ENCODE measurements at places on chromosomes 3 and 15.

- no peak for DNase-seq
Observed at GRCh38 chr3:195068084-195069080, 202.6 kb downstream of the XXYLT1 start.

- DNase-seq, result no peak
Observed at GRCh38 chr15:74835312-74835823, 7.6 kb downstream of the ULK3 start.

GRCh38 chr15:89098281-89098680 is 10.0 kb downstream of the ABHD2 start:
- no peak for DNase-seq

- DNase-seq, result no peak
Observed at GRCh38 chr3:172343117-172343516, 105.1 kb downstream of the GHSR start.

DNA sequence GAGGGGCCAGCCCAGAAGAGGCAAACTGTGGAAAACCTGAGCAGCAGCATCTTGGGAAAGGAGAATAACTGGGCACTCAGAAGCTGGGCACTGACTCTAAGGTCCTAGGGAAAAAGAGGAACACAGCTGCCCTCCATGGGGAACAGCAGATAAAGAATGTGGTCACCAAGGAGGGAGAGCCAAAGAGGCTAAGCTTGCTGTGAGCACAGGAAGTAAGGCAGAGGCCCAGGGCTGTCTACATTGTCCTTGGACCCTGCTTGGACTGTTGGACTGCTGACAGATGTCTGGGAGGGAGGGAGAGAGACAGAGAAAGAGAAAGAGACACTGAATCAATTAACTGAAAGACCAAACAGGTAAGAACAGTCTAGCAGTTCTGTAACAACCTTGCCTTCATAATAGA is 4.5 kb upstream of the MNS1 start:
- no peak for DNase-seq

DNA sequence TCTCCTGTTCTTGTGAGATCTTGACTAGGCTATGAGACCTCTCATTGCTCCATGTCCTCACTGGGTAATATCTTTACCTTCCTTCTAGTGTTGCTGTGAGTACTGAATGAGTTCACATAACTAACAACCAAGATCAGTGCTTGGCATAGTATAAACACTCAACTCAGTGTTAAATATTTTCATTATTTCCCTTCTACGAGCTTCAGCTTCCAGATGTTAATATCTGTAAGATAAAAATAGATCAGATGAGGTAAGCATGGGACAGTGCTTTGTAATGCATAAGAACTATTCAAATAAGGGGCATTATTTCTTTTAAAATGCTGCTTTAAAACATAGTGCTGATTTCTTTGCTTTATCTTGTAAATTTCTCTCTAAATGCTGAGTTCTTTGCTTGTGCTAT is 130.8 kb downstream of the DIPK2A start:
- DNase-seq, result no peak

GRCh38 chr15:68106656-68107055 is 52.5 kb downstream of the PIAS1 start:
- DNase-seq, result no peak

GRCh38 chr15:45521596-45522327 is 793 bp downstream of the SLC30A4 start:
- DNase-seq, result no peak

DNA sequence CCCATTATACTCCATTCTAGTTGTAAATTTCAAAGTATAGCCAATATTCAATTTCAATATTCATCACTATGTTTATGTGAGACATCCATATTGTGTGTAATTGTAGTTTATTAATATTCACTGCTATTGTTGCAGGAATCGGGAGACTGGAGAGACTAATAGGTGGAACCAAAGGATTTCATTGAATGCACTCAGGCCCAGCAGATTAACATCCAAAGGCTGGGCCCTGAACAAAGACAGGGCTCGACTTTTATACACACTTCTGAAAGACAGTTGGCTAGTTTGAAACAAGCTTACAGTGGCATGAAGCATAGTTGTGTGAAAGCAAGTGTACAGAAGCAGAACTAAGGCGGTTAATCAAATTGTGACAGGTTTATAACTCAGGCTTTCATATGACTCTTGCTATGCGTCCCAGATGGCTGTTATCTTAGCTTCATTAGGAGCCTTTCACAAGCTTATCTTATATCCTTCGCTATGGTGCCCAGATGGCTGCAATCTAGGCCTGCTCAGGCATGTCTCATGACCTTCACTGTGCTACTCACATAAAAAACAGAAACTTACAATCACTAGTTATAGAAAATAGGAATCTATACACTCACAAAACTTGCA is 1038.8 kb upstream of the EPHA6 start:
- no peak for DNase-seq

GRCh38 chr15:90851114-90851513 is 17.3 kb upstream of the FURIN start:
- DNase-seq, result no peak

- no peak for DNase-seq
Observed at GRCh38 chr3:168709073-168709472, 613.3 kb upstream of the GOLIM4 start.

- DNase-seq, result no peak
Observed at GRCh38 chr15:35271371-35272043, 186.4 kb upstream of the NANOGP8 start.

DNA sequence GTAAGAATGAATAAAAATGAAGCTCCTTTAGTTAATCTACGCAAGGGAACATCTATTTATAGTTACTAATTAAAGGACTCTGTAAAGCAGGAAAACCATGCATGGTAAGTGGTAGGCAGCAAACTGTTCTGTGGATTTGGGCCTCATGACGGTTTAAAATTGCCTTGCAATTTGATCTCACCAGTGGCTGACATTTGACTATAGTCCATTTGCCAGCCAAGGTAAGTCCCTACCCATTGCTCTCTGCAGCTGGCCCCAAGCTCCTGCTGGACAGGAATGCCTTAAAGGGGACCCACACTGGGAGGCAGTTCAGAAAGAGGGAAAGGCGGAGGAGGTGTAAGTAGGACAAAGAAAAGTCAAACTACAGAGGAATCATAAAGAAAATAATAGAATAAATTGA is 203.3 kb downstream of the PLCL2 start:
- DNase-seq, result no peak

DNA sequence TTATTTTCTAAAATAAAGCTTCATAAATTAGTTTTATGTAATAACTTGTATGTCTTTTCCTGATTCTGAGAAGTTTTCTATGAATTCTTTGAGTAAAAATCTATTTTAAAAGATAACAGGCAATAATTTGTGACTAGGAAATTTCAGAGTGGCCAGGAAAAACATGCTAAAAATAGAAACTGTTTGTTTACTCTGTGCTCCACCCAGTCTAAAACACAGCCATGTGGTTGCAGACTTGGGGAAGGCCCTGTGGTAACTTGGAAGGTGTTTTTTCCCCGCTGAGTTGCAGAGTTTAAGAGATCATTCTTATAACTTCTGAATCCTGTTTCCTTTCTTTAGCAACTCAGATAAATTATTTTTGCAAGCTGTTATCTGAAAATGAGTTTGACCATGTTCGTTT is 21.9 kb downstream of the PLCL2 start:
- DNase-seq, result no peak

- DNase-seq, result no peak
Observed at GRCh38 chr3:105349684-105350387, 16.9 kb upstream of the ALCAM start.

- DNase-seq, result no peak
Observed at GRCh38 chr15:44735482-44736180, 697 bp upstream of the TRIM69 start.

DNA sequence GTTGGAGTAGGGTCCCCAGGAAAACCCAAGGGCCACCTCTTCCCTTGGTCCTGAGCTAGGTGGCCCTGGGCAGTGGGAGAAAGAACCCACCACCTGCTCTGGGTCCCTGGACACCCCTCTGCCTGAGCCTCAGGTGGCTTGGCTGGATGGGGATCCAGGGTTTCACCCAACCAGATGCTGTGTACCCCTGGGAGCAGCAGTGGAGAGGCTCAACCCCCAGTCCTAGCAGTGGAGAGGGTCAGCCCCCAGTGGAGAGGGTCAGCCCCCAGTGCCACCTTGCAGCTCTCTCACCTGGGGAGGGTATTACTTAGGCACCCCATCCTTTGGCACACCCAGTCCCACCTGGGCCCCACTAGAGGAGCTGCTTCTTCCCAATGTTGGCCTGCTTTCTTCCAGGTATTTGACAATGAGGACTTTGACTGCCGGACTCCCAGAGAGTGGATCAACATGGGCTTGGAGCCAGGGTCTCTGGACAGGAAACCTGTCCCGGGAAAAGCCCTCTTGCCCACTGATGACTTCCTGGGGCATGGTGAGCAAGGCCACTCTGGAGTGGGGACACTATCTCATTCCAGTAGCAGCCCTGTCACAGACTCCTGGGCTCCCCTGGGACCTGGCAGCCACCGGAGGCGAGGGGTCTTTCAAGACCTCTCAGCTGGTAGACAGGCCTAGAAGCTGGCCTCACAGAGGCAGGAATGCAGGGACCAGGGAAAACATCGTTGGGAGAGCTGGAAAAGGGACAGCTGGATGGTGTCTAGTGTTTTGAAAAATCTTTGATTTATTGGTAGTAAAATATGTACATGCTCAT is 11.6 kb downstream of the DNAH1 start:
- DNase-seq, result no peak

DNA sequence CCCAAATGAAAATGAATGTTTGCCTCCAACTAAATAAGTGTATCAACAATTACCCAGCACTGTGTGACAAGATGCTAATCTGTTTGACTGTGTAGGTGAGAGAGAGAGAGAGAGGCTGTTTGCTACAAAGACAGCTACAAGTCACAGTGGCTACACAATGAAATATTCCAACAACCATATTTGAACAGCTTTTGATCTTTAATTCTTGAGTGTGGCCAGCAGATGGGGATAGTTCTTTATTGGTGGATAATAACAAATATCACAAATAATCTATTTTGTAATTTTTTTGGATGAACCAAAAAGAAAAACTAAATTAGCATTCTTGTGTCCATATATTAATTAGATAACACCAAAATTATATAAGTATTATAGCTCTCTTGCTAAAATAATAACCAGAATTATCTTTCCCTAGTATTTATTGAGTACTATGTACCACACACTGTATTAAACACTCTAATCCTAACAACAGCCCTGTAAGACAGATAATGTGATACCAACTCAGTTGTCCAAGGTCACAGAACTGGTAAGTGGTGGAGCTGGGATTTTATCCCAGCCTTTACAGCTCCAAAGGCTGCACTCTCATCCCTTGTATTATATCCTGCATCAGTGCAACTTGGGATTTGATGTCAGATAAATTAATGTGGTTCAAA is 61.9 kb upstream of the C3orf80 start:
- no peak for DNase-seq

GRCh38 chr3:153137626-153138025 is 24.4 kb upstream of the RAP2B start:
- no peak for DNase-seq

- no peak for DNase-seq
Observed at GRCh38 chr3:141312354-141313092, 55.8 kb upstream of the ZBTB38 start.

GRCh38 chr15:72774696-72775383 is 8.7 kb downstream of the ADPGK start:
- no peak for DNase-seq

Data from stimulated activated CD8-positive, alpha-beta memory T cell treated with anti-CD3 and anti-CD28 coated beads, Interleukin-15, amount 100 ng/mL, for 24 hours (primary cell).